Stimulated activated CD8-positive, alpha-beta memory T cell treated with anti-CD3 and anti-CD28 coated beads, Interleukin-4, amount 100 ng/mL, for 1 hour (primary cell): ENCODE measurements at places on chromosomes 6 and 20.

DNA sequence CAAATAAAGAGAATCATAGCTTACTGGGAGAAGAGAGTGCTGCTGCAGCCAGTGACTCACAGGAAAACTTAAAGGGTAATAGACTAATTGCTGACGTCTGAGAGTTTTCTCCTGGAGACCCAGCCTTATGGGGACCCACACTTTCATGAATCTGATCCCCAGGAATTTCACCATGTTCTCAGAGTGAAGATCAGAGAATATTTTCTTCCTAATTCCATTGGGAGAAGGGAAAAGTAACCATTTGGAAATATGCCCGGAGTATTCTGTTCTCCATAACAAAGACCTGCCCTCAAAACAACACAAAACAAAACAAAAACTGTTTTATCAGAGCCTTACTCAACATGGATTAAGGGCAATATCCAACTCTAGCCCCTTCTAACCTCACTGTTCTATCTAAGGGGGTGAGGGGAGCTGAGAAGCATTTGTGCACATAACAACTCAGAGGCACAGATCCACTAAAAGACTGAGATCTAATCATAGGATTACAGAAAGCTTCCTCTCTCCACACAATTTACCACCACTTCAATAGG is 168.2 kb upstream of the SSTR4 start:
- DNase-seq = no peak

- no peak for DNase-seq
These were observed 98.3 kb upstream of the PDE7B start for GRCh38 chr6:135753196-135753595.

GRCh38 chr20:42483730-42484303 is 705.9 kb downstream of the PTPRT start:
- no peak for DNase-seq

DNA sequence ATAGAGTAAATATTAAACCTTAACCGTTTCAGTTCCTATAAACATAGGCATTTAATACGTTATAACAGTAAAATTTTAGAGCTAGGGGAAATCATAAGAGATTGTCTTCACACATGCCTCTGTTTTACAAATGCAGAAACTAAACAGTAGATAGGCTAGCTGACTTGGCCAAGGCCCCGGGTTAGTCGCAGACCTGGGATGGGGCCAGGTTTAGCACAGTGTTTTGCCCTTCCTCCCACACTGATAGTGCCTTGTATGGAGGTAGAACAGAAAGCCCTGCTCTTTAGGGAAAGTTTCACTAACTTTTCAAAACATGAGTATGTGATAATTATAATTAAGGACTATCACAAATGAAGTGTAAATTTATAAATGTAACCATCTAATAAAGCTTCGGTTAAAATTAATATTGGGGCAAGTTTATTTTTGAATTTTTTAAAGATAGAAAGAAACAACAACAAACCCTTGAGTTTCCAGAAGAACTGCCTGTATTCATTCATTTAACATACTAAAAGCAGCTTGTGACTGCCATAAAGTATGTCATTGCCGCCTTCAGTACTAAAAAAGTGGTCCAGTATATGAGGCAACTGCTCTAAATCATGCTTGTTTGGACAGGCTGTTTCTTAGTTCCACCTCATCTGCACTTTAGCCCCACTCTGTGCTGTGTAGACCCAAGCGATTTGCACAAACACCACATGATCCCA is 62.5 kb upstream of the LOC128125822 start:
- no peak for DNase-seq

DNA sequence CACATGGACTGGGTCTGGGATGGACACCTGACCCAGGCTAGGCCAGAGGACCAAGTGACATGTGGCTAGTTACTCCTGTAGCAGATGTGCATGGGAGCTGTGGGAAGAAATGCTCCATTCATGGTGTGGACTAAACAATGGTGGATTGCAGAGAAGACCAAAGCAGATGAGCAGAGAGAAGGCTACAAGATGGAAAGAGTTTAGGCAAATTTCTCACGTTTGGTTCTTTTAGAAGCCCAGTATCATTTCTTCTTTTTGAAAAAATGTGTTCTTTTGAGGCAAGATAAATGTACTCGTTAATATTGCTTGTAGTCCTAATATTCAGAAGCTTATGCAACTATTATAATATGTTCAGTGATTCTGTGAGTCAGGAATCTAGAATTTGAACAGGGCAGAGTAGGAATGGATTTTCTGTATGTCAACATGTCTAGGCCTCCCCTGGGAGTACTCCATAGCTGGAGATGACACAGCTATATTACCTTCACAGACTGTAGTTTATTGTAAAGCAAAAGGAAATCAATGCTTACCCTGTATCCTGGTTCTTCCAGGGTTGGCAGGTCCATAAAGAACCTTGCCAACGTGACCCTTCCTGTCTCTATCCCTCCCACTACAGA is 2.3 kb upstream of the BTN2A1 start:
- no peak for DNase-seq

GRCh38 chr20:34710861-34711574 is 6.9 kb downstream of the TP53INP2 start:
- DNase-seq = no peak

- no peak for DNase-seq
These were observed 93.6 kb downstream of the KIF16B start for GRCh38 chr20:16479666-16480065.

DNA sequence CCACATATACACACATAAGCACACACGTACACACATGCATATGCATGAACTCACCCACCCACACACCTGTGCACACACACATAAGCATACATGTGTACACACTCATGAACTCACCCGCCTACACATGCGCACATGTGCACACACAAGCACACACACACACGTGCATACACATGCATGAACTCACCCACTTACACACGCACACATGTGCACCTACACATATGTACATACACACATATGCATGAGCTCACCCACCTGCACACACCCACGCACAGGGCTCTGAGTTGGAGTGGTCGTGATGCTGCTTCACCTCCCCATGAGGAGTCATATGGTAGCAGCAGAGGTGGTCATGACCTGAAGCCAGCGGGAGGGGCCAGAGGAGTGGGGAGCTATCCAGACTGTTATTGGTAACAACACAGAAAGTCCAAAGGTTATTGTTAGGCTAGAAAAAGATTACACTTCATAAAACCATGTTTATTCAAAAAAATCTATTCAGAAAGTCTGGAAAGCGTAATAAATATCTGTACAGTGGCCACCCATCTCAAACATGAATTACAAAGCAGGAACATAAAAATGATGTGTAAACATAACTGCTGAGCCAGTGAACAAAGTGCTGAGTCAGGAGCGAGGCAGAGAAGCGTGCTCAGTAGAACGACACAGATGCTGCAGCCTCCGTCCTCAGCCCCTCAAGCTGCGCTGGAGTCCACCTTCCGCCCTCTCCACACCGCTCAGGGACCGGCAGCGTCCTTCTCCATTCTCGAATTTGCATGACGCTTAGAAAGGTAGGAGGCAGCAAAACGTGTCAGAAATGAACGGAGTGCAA is 26.4 kb upstream of the MPC1 start:
- DNase-seq = no peak

DNA sequence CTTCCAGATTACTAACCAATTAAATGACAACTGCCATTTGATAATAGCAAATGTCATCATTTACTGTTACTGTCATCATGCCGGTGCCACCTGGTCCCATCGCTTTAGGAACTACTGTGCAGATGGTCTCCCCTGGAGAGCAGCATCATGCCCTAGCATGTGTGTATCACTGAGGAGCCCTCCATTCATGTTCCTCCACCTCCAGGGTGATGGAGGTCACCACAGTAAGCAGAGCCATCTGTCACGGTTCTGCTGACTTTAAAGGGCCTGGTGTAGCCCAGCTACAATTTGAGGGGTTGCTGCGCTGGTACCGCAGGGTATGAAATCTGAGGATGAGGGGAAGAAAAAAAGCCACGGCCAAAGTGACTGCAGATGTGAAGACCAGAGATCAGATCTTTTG is 118.8 kb upstream of the KCNK16 start:
- DNase-seq = no peak
